ENCODE measurements at places on chromosomes 6 and 20.

DNA sequence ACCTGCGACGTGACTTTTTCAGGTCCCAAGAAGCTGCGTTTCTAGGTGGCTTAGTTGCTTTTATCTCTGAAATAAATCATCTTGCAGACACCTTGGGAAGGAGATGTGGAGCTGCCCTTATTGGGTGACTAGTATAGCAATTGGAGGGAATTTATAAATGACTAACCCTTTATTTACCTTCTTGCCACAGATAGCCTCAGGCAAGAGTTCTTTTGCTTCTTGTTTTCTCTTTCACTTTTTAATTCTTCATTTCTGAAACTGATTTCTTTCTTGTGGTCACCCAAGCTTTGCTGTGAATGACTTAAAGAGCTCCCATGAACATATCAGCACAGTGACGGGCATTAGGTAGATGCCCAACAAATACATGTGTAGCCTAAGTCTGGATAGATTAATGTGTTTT lies 3.0 kb downstream of the ADGRF4 start:
- DNase-seq = peak; percentile 40

DNA sequence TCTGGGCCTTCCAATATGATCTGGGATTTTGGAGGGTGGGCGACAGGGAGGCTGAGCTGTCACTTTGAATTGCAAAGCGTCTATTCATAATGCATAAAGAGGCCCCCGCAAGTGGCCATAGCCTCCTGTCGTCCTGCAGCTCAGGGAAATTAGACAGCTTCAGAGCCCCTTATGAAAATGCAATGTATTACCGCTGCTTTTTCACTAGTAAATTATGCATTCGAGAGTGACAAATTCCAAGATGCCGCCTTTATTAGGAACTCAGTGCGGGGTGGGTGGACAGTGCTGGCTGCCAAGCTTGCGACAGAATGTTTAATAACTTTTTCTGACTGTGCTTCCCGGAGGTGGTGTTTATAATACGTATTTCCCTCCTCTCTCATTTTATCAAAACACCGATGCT lies 168.5 kb downstream of the DHX35 start:
- no peak for DNase-seq

GRCh38 chr6:8088886-8089285 lies 13.5 kb downstream of the EEF1E1 start:
- DNase-seq = no peak

DNA sequence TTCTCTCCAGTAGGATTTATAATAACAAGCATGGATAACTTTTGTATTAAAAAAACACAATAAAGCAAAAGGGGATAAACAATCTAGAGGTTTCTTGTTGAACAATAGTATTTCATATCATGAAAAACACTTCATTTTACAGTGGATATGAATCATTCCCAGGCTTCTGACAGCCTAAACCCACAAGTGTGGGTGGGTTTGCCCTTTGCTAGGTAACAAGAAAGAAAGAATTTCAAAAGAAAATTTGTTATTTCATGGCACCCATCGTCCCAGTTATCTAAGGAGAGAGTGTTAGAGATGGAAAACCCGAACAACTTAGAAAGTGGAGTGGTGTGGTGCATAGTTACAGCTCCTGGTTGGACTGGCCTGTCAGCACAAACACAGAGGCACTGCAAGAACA lies 76.1 kb upstream of the GPR6 start:
- no peak for DNase-seq

- DNase-seq = no peak
These were observed 68.6 kb upstream of the FYN start for GRCh38 chr6:111941686-111942330.

- no peak for DNase-seq
These were observed 7.9 kb downstream of the GNL1 start for GRCh38 chr6:30548375-30548774.

GRCh38 chr20:63090052-63090451 lies 83.3 kb upstream of the BHLHE23 start:
- no peak for DNase-seq

DNA sequence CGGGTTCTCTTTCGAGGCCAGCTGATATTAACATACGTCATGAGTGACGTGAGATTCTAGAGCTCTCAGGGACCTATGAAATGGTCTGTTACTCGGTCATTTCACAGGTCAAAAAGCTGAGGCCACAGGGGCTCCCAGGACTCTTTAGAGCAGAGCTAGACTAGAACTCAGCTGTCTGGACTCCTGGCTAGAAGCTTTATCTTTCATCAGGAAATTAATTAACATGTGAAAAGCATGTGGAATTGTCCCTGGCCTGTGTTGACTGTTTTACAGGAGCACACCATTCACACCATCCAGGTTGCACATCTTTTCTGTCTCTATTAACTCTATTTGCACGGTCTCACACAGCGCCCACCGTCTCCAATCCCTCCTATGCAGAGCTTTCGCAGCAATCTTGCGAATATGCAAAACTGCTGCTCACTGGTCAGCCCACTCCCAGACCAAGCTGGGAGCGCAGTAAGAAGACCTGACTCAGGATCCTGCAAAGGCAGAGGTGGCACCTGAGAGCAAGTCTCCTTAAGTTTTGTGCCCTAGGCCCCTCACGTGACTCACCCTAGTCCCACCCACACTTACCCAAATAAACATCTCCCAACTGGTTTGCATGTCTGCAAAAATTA lies 522.5 kb downstream of the CD83 start:
- DNase-seq = no peak

DNA sequence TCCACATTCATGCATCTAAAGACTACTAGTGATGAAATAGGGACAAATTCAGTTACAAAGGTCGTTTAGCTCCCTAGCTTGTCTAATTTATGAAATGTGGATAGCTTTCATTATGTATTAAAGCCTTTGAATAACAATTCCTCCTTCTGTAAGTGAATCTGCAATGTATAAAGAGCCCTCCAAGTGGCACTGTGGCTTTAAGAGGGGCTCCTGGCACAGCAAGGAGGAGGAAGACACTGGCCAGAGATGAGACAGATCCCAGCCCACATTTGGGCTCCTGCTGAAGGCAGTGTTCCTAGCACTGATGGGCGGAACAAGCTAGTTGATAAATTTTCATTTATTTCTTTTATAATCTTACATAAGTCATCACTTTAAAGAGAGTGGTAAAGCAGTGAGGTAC lies 17.6 kb upstream of the FUCA2 start:
- no peak for DNase-seq

DNA sequence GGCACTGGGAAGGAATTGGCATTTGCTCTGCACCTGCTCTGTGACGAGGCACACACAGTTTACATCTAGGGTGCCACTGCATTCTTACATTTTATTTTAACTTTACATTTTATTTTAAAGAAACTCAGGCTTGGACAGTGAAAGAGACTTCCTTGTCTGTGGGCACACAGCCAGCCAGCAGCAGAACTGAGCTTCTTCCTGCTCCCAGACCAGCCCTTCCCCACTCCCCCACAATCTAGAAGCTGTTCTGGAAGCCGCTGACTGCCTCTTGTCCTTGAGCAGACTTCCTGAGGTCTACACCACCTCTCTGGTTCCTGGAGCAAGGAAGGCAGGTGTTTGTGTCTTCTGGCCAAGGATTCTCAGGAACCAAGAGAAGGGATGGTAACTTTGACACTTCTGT lies 27.9 kb upstream of the CD93 start:
- no peak for DNase-seq

DNA sequence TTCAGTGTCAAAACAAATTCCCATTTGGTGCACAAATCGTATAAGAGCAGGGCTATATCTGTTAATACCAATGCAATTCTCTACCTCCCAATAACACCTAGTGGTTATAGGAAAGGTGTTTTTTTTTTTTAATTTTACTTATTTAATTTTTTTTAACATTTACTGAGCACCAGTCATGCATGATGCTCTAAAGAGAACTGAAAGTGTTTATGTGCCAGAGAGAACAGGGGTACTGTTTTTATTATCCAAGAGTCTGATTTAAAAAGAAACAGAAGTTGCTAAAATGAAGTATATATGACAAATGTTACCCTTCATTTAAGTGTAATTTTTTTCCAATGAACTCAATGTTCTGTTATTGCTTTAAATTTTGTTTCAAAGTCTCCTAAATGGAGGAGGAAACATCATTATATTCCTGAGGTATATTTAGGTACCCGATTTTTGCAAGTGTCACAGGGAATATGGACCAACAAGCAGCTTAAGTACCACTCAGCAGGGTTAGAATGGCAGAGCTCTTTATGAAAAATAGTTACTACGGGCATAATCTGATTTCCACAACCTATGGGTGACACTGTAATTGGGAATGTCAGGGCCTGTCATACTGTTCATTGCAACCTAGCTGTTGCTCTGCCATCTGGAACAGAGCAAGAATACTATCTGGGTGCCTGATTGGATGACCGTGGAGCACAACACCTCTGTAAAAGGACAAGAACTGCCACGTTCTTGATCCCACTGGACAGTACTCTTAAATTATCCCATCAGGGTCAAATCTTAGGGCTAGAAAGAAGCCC lies 195.4 kb downstream of the KHDRBS2 start:
- no peak for DNase-seq

- no peak for DNase-seq
These were observed 868.6 kb upstream of the GJE1 start for GRCh38 chr6:141264101-141264500.

DNA sequence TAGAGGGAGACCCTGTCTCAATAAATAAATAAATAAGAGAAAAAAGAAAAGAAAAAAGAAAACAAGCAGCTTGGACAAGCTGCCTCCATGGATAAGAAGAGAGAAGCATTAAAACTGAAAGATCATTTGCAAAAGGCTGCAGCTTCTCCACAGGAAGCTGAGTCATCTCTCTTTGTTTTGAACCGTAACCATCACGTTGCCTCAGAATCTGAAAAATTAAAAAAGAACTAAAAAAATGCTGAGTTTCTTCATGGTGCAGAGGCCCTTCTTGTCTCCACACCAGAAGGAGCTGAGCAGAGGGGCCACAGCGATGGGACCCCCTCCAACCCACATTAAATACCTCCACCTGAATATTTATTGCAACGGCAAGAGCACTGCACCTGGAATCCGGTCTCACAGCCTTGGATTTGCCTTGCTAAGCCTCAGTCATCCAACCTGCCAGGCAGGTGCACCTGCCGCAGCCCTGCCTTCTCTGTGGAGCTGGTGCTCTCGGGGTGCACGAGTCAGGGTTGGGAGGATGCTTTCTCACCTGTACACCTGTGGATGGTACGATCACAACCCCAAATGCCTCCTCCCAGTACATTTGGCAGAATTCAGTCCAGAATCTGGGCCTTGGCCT lies 28.1 kb downstream of the TOX2 start:
- peak; percentile 82 for DNase-seq

GRCh38 chr20:51531712-51532456 lies 10.6 kb downstream of the NFATC2 start:
- DNase-seq = no peak

GRCh38 chr6:71888756-71889340 lies 2.5 kb downstream of the RIMS1 start:
- no peak for DNase-seq

- DNase-seq = no peak
These were observed 76.5 kb downstream of the PTPN1 start for GRCh38 chr20:50586531-50587232.

DNA sequence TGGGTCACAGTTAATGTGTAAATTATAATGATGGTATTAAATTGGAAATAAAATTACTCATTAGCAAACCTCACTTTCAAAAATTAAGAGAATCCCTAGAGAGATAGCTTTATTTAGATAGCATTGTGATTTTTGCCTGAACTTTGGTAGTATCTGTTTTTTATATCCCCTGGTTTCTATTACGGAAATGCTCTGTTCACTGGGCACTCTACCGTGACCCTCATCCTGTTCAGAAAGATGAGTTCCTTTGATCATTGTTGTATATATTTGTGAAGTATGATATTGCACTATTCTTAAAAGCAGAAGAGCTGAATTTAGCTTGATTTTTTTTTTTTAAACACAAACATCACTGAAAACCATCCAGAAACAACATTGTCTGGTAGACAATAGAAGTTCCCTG lies 1143.8 kb upstream of the MAP3K7 start:
- DNase-seq = no peak

GRCh38 chr20:59703046-59703445 lies 98.7 kb downstream of the PHACTR3 start:
- DNase-seq = no peak

GRCh38 chr6:137808836-137809315 lies 58.2 kb upstream of the TNFAIP3 start:
- no peak for DNase-seq

GRCh38 chr20:46004889-46005473 lies 3.7 kb upstream of the MMP9 start:
- no peak for DNase-seq

- no peak for DNase-seq
These were observed 87.1 kb downstream of the SULF2 start for GRCh38 chr20:47698142-47698541.

- no peak for DNase-seq
These were observed 151.1 kb downstream of the UBE3D start for GRCh38 chr6:82914511-82914910.

- peak; percentile 78 for DNase-seq
These were observed 35.0 kb upstream of the DSN1 start for GRCh38 chr20:36808317-36809257.

- no peak for DNase-seq
These were observed 105.2 kb downstream of the SMOC2 start for GRCh38 chr6:168546151-168546550.

GRCh38 chr6:93580446-93580845 lies 161.1 kb upstream of the EPHA7 start:
- DNase-seq = no peak

GRCh38 chr20:19976595-19977372 lies 40.4 kb upstream of the NAA20 start:
- no peak for DNase-seq

DNA sequence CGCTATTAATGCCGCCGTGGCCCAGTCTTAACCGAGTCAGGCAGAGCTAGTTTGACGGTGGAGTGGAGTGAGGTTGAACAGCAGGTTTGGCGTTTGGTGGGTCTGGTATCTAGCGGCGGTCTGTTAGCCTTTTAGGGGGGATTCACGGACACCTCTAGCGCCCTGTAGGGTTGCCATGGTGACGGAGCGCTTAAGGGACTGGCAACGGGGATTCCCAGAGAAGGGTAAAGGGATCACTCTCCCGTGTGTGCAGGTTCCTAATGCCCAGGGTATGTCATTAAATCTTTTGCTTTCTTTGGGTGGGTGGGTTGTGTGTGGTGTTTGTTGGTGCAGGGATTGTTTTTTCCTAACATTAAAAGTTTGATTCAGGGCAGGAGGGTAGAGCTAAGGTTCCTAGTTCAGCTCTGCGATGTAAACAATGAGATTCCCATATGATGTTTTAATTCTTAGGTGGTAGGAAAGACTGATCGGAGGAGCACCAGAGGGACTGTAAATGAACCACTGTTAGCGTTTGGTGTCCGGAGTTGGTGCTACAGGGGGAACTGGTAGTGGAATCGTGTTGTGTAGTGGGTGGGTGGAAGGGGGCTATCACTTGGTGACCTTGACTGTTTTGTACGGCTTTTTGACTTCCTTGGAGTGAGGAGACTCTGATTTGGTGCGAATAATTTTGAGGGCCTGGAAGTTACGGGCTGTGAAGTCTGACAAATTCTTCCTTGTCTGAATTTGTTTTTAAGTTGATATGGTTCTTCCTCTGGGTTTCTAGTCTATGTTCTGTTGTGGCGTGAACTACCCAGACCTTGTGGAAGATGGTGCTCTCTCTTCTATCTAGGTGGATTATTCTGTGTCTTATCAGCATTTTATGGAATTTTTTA lies 5.0 kb downstream of the BRD2 start:
- peak; percentile 40 for DNase-seq

GRCh38 chr6:158819213-158819976 lies at the start of gene EZR:
TSS of gene EZR (minus strand) at chr6:158819368. CDS start at chr6:158818093, 1,275 bp downstream.
- peak; percentile 95 for DNase-seq

GRCh38 chr6:148306286-148306685 lies 36.4 kb upstream of the SASH1 start:
- no peak for DNase-seq

GRCh38 chr20:64220420-64220819 lies 35.1 kb upstream of the PCMTD2 start:
- DNase-seq = no peak
